ENCODE measurements at places on chromosomes 1 and 21.

DNA sequence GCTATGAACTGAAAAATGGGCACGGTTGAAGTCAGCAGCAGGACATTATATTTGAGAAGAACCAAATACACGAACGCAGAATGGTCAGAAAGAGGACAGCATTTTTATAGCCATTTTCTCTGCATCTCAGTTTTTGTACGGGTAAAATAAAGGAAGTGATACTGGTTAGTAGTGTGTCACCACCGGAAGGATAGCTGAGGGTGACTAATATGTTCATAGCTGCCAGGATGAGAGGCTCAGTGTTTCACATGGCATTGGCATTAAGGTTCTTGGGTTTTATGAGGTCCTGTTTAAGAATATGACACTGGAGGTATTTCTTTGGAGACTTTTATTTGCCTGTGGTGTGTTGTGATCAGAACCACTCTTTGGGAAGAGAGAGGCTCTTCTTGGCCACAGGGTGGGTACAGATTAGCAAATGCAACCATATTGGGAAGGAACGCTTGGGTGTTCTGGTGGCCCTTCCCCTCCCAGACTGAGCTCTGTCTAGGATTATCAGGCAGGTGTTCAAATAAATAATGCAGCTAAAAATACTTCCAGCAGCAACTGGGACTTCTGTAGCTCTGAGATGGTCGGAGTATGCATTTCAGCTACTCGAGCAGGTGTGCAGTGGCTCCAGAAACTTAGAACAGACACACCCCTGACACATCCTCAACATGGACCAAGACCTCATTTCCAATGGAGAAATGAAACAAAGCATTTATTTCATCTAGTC, 158.2 kb downstream of the PBX1 start:
- DNase-seq: peak; percentile 93

GRCh38 chr1:39689635-39690034, 1.6 kb downstream of the HPCAL4 start:
- DNase-seq: no peak

DNA sequence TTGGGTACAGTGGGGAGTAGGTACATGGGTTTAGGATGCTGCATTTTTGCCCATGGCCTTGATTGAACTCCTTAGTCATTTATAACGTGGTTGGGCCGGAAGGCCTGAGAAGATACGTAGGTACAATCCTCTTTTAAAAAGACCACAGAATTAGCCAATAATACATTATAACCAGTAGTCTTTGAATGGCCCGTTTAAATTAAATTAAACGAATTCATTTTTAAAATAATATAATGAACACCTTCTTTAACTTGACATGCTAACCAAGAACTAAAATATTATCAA, 20.1 kb upstream of the ADAR start:
- DNase-seq: no peak

GRCh38 chr1:6249739-6250689, 6.0 kb downstream of the HES3 start:
- no peak for DNase-seq

DNA sequence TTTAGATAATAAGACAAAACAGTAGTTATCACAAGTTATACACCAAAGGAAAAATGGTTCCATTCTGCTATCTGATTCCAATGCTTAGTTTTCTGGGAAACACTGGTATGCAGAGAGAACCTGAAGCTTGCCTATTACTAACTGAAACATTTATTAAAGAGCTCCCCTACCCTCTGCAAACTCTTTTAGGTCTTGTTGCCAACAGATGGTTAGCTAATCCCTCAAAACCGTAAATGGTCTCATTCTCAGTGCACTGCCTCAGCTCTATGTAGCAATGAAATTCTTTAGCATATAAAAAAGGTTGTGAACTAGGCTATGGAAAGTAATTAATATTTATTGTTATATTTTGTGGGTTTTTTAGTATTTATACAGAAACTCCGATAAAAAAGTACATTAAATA, 20.4 kb downstream of the C21orf91 start:
- no peak for DNase-seq

DNA sequence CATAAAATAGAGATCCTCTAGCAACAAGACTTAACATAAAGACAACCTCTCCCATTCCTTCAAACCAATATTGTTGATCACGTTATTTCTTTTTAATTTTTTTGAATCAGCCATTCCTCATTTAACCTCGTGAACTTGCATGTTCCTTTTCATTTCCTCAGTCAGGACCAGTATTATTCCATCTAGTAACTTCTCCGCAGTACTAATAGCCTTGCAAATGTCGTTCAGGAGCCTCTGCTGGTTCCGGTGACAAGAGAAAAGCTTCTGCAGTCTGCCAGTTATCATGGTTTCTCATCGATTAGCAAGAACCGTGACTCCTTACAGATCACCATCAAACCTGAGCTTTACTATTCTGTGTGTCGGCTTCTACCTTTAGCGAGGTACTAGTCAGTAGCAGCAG, 3.0 kb downstream of the APP start:
- no peak for DNase-seq

Measured in CD14-positive monocyte (primary cell).